ENCODE measurements at places on chromosomes 6 and 20.
A peak's percentile ranks its signal among the peaks of the same experiment; 100 is the strongest.

DNA sequence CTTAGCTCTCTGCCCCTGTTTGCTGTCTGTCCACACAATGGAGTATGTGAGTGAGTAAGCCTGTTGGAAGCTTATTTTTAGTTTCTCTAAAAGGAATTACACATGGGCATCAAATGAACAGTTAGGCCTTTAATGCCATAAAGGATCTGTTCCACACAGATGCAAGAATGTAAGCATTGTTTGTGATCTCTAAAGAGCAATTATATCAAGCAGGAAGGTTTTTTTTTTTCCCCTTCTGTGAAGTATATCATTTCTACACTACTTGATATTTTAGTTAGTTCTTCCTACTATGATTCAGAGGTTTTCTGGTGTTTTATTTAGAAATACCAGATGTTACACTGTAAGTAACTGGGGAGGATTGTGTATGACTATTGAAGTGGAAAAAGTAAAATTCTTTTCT lies 627.5 kb downstream of the COL12A1 start:
- DNase-seq, result no peak

DNA sequence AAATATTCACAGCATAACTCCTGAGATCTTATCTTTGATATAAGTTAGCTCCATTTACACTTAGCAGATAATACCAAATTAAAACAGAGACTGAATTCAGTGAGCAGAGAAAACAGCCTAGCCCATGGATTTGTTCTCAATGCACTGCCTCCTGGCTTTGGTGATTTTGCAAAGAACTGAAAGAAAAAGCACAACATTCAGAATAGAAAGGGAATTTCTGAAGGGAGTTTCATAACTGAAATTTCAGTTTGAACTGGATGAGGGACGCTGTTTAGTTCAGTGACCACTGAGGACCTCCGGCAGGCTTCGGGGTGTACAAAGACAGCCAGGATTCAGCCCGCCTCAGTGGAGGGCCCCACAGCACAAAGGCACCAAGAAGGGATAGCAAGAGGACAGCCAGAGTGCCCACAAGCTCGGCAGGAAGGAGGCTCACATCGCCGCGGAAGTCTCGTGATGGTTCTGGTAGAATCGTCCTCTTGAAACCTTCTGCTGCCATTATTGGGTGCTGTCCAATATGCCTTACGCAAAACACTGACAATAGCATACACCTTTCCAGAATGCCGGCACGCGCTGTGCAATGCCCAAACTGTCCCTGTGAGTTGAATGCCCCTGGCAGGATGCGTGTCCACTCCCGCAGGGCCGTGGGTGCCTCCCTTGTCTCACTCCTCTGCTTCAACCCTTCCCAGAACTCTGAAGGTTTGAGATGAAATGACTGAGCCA lies 9.7 kb upstream of the IRF4 start:
- peak; percentile 3 for DNase-seq

- DNase-seq, result no peak
Observed at GRCh38 chr20:53878262-53879047, 191.9 kb downstream of the BCAS1 start.

DNA sequence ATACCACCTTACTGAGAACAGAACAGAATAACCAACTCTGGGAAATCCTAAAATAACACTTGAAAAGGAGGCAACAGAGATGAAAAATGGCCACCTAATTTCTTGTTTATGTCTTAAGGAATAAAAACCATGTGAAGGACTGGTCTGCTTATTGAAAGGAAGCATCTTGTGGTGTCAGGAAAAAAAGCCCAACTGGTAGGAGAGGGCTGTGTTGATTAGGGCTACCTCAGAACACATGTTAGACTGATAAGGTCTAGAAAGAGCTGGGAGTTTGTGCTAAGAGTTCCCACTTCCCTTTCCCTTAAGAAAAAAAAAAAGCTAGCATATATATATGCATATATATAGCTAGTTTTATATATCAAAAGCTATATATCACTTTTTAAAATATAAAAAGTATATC lies 425.3 kb upstream of the BTBD3 start:
- no peak for DNase-seq

GRCh38 chr6:91786474-91787184 lies 1199.8 kb upstream of the MAP3K7 start:
- DNase-seq, result no peak
